Activated CD4-positive, alpha-beta T cell treated with anti-CD3 and anti-CD28 coated beads, Interleukin-2, amount 50 U/mL, for 4 hours (primary cell): ENCODE measurements at places on chromosomes 7 and 10.

- DNase-seq = no peak
Observed at GRCh38 chr7:128380483-128381106, 19.1 kb upstream of the PRRT4 start.

DNA sequence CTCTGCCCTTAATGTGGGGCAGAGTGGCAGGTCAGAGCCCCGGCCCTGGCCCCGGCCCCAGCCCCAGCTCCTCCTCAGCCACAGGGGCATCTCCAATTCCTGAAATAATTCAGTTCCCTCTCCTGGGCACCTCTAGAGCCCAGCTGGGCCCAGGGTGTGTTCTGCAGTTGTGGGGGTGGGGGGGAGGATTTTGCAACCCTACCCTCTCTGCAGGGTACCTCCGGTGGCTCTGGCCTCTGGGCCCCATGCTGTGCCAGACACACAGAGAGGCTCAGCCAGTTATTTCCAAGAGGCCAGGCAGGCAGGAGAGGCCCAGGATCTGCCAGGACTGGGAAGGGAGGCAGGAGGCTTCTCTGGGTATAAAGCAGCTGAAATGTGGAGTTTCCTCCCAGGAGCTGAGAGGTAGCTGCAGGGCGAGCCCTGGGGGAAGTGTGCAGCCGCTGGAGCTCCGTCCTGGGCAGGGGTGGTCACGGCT, 47.9 kb downstream of the PWWP2B start:
- DNase-seq = no peak

GRCh38 chr7:109497053-109497452, 927.4 kb downstream of the DNAJB9 start:
- no peak for DNase-seq

DNA sequence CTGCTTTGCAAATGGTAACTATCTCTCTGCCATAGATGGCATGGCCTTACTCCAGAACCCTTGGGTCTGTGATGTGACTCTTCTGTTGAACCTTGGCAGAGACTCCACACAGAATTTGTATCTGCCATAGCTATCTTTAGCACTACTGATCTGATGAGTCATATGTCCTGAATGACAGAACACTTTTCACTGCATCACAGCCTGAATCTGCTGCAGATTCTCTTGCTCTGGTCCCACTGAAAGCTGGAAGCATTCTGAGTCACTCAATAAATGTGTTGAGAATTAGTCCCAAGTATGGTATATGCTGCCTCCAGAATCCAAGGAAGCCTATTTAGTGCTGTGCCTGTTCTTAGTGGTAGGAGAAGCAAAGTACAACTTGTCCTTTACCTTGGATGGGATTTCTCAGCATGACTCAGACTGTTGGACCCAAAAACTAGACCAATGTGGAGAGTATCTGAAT, 39.5 kb upstream of the ANKRD1 start:
- no peak for DNase-seq
